ENCODE measurements at places on chromosomes 6 and 20. TPM values are rescaled to one million over a fixed set of nuclear protein-coding genes. Genes with fewer than 3 reads are reported as not detected.
A peak's percentile ranks its signal among the peaks of the same experiment; 100 is the strongest.

The PCK1 gene
- total RNA-seq = 0.21 TPM

The VARS2 gene
- total RNA-seq = 19.1 TPM

The RSPO3 gene
- 5.2 TPM for total RNA-seq

The SIM1 gene
- total RNA-seq = not detected

The CFAP61 gene
- not detected for total RNA-seq

GRCh38 chr6:148565930-148566663 lies 180.7 kb upstream of the UST start:
- H3K4me1 ChIP-seq = no peaks in the 10 kb centered on the region
- H3K27ac ChIP-seq = no peak overlapping the region
- no peaks in the 10 kb centered on the region for H3K36me3 ChIP-seq
- no peaks in the 10 kb centered on the region for H3K27me3 ChIP-seq

DNA sequence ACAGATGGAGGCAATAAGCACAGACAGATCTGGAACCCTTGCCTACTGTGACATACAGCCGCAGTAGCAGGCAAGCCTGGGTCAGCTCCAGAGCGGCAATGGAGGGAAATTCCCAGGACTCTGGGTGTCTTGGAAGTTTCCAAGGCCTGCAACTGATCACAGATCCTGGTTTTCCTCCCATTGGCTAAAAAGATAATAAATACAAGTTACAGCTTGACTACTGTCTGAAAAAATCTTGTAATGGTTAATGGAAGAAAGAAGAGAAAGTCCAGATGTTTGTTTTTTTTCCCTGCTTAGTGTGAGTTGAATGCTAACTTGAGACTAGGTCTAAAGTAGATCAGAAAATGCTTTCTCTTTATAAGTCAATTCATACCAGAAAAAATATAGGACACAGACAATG lies 307.6 kb downstream of the ALDH8A1 start:
- H3K4me1 ChIP-seq = peaks cover 2% of the 10 kb centered on the region
- no peak for DNase-seq
- no peak overlapping the region for H3K4me3 ChIP-seq
- no peaks in the 10 kb centered on the region for H3K27me3 ChIP-seq
- H3K27ac ChIP-seq = no peak overlapping the region

DNA sequence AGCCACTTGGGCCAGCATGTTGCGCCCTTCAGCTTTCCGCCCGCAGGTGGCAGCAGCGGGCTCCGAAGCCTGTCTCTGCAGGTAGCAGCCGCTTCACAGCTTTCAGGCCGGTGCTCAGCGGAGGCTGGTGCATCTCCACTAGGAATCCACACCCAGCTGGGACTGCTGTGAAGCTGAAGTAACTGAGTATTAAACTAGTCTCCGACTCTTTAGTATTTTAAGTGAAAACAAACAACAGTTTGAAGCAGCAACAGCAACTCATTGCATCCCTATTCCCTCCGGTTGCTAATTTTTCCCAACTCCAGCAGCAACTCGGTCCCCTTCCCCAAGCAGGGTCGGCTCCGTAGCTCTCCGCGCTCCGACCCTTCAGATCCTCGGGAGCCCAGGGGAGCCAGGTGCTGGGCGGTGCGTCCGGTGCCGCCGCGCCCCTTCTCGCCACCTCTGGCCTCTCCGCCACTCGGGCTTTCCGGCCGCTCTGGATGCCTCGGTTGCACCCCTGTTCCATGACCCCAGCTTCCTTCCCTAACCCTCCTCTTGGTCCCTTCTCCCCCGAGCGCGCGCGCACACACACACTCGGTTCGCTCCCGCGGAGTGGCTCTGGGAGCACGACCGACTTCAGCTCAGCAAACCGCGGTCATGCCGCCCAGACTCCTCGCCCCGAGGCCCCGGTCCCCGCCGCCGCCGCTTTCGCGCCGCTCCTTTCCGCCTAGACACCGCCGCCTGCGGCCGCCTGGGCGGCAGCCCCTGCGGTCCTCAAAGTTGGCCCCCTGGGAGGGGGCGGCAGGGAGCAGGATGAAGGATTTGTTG lies 765 bp upstream of the NKAIN2 start:
- H3K27ac ChIP-seq = no peak overlapping the region
- no peaks in the 10 kb centered on the region for H3K4me1 ChIP-seq

- no peaks in the 10 kb centered on the region for H3K27me3 ChIP-seq
- H3K36me3 ChIP-seq = no peaks in the 10 kb centered on the region
- H3K4me3 ChIP-seq = no peak overlapping the region
- H3K27ac ChIP-seq = no peak overlapping the region
Observed at GRCh38 chr6:63672582-63673129, 37.1 kb downstream of the PHF3 start.

DNA sequence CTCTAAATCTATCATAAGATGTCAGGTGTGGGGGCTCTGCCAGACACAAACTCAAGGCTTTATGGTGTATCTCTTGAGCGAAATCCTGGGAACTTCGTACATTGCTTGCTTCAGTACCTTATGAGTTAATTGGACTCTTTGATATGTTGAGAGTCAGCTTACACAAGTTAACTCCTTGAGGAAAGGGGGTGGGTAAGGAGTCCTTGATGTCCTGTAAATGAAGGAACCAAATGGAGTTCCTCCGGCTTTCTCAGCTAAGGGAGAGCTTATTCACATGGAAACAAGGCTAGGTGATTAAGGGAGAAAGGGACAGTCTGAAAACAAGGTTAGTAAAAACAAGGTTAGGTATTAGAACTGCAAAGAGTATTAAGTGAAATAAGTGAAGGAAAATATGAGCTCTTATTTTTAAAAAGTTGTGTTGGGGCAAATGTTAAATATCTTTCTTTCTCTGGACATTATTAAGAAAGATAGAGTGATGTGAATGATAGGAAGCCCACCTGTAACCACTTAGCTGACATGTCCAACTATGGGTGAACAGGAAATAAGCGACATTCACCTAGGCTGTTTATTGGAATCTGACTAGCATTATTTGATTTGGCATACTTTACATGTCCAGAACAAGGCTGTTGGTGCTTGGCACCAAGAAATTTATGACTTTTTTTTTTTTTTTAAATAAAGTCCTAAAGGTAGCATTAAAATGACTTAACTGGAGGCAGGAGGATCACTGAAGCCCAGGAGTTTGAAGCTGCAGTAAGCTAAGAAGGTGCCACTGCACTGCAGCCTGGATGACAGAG lies 26.5 kb downstream of the GTF2H5 start:
- no peaks in the 10 kb centered on the region for H3K4me1 ChIP-seq
- H3K27ac ChIP-seq = no peak overlapping the region
- H3K27me3 ChIP-seq = no peaks in the 10 kb centered on the region
- peaks cover 4% of the 10 kb centered on the region for H3K36me3 ChIP-seq

DNA sequence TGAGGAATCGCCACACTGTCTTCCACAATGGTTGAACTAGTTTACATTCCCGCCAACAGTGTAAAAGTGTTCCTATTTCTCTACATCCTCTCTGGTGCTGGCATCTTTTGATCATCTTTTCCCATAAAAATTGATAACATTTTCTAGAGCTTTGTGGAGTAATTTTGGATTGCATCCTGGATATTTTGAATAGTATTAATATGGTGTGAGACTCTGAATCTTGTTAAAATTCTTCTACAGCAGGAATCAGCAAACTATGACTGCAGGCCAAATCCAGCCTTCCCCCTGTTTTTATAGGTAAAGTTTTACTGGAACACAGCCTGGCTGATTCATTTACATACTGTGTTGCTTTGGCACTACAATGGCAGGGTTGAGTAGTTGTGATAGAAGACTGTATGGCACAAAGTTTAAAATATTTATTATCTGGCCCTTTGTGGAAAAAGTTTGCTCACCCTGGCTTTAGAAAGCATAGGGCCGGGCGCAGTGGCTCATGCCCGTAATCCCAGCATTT lies 15.0 kb upstream of the RNF8 start:
- H3K27me3 ChIP-seq = no peaks in the 10 kb centered on the region
- DNase-seq = no peak
- H3K36me3 ChIP-seq = no peaks in the 10 kb centered on the region
- H3K4me1 ChIP-seq = no peaks in the 10 kb centered on the region
- no peak overlapping the region for H3K27ac ChIP-seq

GRCh38 chr20:59667131-59667530 lies 62.8 kb downstream of the PHACTR3 start:
- H3K27me3 ChIP-seq = no peaks in the 10 kb centered on the region
- H3K36me3 ChIP-seq = no peaks in the 10 kb centered on the region
- H3K27ac ChIP-seq = no peak overlapping the region
- DNase-seq = peak; percentile 41
- no peak overlapping the region for H3K4me3 ChIP-seq

DNA sequence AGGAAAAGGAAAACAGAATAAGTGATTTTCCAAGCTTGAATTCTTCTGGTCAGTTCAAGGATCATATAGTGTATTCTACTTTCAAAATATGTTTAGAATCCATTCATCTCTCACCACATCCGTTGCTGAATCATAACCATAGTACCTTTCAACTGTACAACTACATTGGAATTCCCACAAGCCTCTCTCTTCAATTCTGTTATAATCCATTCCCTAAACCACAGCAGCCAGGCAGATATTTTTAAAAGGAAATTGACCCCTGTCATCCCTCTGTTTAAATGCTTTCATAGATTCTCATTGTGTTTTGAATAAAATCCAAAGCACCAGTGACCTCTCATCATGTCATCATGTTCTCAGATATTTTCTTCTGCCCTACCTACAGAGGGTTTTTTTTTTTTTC lies 412.7 kb downstream of the GRIK2 start:
- no peak overlapping the region for H3K4me3 ChIP-seq
- DNase-seq = no peak
- H3K27ac ChIP-seq = no peak overlapping the region
- H3K36me3 ChIP-seq = no peaks in the 10 kb centered on the region
- H3K4me1 ChIP-seq = no peaks in the 10 kb centered on the region
- no peaks in the 10 kb centered on the region for H3K27me3 ChIP-seq

DNA sequence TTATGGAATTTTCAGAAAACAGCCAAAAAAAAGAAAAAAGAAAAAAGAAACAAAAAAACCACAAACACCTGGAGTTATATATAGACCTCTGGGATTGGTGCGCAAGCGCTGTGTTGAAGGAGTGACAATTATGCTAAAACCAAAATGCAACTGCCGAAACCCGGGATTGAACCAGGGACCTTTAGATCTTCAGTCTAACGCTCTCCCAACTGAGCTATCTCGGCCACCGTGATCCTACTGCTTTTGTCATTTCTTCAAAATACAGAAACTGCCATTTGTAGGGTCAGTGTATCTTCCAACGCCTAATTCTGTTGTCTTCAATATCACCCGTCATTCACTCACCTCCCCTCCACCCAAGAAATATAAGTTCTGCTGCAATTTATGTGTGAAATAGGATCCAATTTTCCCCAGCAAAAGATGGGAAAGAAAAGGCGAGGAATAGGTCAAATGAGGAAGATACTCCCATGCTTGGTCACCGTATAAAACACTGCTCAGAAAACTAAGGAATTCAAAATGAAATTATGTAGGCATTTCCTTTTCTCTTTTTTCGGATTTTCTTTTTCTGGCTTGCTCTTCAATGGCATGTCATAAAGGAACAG lies 116.0 kb downstream of the TRIM27 start:
- H3K4me3 ChIP-seq = no peak overlapping the region
- H3K27ac ChIP-seq = no peak overlapping the region
- H3K36me3 ChIP-seq = no peaks in the 10 kb centered on the region
- no peak for DNase-seq
- no peaks in the 10 kb centered on the region for H3K27me3 ChIP-seq

GRCh38 chr6:39114388-39114703 lies 640 bp downstream of the SAYSD1 start:
- H3K4me1 ChIP-seq = no peaks in the 10 kb centered on the region
- DNase-seq = no peak
- H3K27me3 ChIP-seq = no peaks in the 10 kb centered on the region
- no peaks in the 10 kb centered on the region for H3K36me3 ChIP-seq

GRCh38 chr20:13024596-13024995 lies 15.8 kb downstream of the SPTLC3 start:
- H3K27me3 ChIP-seq = no peaks in the 10 kb centered on the region
- H3K27ac ChIP-seq = no peak overlapping the region
- H3K4me1 ChIP-seq = no peaks in the 10 kb centered on the region
- DNase-seq = no peak
- peaks cover 2% of the 10 kb centered on the region for H3K36me3 ChIP-seq
- H3K4me3 ChIP-seq = no peak overlapping the region

GRCh38 chr6:43275801-43276576 lies 22.1 kb upstream of the SLC22A7 start:
- no peaks in the 10 kb centered on the region for H3K4me1 ChIP-seq
- no peak overlapping the region for H3K27ac ChIP-seq
- no peaks in the 10 kb centered on the region for H3K36me3 ChIP-seq
- no peak for DNase-seq

DNA sequence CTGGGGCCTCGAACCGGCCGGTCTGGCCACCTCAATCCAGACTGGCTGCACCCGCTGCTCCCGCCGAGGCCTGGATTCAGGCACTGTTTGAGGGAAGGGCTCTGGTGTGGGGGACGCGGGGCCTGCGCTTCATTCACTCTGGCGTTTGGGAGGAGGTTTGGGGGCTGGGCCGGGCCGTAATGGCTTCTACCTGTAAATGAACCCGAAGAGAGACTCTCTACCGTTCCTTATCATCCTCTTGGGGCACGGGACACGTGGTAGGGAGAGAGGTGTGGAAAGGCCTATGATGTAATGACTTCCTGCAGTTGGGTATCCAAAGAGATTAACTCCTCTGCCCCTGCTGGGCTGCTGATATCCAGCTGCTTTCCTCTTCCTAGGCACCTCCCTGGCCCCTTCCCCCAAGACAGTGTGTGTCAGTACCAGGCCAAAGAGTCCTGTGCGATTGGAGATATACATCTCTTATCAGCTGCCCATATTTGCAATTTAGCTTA lies 1.8 kb downstream of the FOXO3 start:
- peak overlapping the region; percentile 71 for H3K4me3 ChIP-seq
- H3K36me3 ChIP-seq = peaks cover 1% of the 10 kb centered on the region
- DNase-seq = peak; percentile 62

GRCh38 chr6:28789553-28790083 lies 134.2 kb downstream of the TRIM27 start:
- H3K27me3 ChIP-seq = peaks cover 4% of the 10 kb centered on the region
- H3K27ac ChIP-seq = no peak overlapping the region
- H3K4me3 ChIP-seq = no peak overlapping the region
- no peaks in the 10 kb centered on the region for H3K4me1 ChIP-seq
- H3K36me3 ChIP-seq = no peaks in the 10 kb centered on the region

DNA sequence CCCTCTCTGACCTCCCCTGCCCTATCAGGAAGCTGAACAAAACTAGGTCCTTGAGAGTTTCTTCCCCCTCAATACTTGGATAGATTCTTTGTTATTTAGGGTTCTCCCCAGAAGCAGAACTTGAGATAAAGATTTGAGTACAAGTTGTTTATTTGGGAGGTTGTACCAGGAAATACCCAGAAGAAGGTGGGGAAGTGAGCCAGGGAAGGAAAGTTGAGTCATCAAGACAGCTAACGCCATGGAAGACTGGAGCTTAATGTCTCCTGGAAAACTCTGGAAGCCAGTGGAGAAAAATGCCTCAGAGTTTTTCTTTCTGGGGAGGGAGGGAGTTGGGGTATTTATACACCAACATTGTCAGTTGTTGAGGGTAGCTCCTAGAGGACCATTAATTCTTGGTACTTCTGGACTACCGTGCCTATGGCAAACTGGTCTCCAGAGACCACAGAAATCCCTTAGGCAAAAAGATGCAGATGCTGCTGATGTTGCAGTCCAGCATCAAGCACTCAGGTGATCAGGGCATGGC lies 102.6 kb upstream of the ZFP64 start:
- no peak overlapping the region for H3K27ac ChIP-seq
- no peaks in the 10 kb centered on the region for H3K36me3 ChIP-seq
- no peaks in the 10 kb centered on the region for H3K27me3 ChIP-seq

Data from aorta (tissue), 5 donors.